ENCODE measurements at places on chromosomes 13 and 19.

- no peak for DNase-seq
These were observed 7.1 kb downstream of the ARHGAP45 start for GRCh38 chr19:1073956-1074517.

DNA sequence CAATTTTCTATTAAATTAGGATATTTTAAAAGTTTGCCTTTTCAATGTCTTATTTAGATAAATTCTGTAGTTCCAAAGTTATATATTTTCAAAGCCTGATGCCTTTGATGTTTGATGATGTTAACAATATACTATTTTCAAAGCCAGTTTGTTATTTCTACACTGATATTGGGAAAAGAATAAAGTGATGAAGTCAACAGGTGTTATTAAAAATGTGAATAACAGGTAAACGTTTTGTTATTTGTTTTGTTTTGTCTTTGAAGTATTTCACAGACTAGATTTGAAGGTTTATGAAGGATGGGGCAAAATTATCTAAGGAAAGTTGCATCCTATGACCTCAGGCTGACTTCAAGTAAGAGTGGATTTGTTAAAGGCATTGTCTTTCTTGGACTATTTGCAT, 33.1 kb upstream of the ZNF420 start:
- DNase-seq: no peak

DNA sequence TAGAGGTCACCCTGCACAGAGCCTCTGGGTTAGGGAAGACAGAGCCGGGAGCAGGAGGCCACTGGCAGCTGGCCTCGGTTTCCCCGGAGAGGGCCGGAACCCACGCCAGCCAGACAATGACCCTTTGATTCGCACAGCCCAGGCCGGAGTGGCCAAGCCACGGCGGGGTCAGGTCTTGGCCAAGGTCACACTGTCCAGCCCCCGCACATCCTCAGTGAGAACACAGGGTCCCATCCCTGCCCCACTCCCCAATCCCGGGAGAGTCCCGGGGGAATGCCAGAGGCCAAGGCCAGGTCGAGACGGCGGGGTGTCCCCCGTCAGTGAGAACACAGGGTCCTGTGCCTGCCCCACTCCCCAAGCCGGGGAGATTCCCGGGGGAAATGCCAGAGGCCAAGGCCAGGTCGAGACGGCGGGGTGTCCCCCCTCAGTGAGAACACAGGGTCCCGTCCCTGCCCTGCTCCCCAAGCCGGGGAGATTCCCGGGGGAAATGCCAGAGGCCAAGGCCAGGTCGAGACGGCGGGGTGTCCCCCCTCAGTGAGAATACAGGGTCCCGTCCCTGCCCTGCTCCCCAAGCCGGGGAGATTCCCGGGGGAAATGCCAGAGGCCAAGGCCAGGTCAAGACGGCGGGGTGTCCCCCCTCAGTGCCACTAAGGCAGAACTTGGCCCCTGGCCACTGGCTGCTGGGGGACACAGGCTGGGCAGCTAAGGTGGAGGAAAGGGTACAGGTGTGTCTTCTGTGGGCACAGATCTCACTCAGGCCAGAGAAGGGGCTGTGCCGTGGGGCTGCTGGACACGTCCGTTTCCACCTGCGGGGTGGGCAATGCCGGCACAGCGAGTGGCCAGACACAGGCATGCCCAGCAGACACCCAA, 1.7 kb upstream of the FSTL3 start:
- DNase-seq: no peak

DNA sequence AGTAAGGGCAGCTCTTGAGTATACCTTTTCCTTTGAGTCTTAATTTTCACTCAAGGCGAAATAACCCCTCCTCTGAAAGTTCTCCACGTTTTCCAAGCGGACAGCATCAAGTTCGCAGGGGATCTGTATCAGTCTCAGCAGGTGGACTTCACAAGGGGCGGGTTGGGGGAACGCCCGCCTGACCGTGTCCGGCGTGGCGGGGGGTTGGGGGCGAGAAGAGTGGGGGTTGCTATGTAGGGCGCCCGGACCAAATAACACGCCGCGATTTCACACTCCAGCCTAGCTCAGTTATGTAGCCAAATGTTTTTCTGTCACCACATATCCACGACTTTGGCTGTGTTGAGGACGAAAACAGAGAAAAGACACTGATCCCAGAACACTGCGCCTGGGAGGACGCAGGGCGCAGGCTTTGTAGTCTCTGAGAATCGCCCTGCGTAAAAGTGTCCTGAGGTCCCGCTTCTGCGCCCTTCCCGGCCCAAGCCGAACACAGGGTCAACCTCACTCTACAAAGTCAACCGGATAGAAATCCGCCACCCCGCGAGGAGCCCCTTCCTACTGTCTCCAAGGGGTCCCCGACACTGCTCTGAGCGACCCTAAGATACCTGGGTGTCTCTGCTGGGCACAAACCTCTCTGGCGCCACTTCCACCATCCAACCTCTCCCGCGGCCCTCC, 524 bp downstream of the RUBCNL start:
- no peak for DNase-seq

DNA sequence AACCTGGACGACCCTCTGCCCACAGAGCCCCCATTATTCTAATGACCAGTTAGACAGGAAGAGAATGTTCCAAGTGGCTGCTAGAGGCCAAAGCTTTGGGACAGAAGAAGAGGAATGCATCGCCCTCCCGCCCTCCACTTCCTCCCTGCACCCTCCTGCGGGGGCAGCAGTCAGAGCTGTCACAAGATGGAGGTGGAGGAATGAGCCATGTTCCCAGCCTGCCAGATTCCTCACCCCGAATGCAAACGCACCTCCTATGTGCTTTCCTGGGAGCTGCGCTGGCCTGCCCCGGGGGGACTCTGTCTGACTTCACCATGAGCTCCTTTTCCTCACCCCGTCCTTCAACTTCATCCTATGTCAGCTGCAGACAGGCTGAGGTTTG, 1.7 kb downstream of the YJEFN3 start:
- no peak for DNase-seq

- DNase-seq: peak; percentile 65
These were observed 41.8 kb upstream of the PNMA8B start for GRCh38 chr19:46537136-46538097.

DNA sequence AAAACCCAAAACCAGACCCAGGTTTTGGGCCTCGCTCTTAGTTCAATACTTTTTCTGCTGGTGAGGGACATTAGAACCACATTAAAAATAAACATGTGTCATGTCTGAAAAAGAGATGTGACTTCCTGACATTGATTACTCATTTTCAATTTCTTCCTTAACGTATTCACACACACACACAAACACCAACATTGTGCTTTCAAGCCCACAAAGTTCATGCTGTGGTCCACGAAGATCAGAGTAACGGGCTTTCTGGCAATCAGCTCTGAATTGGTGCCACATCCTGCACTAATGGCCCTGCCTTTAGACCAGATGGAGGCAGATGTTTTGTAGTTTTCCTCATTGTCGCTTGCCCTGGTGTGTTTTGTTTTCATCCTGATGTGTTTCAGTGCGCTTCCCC, 47.9 kb upstream of the POMP start:
- no peak for DNase-seq

DNA sequence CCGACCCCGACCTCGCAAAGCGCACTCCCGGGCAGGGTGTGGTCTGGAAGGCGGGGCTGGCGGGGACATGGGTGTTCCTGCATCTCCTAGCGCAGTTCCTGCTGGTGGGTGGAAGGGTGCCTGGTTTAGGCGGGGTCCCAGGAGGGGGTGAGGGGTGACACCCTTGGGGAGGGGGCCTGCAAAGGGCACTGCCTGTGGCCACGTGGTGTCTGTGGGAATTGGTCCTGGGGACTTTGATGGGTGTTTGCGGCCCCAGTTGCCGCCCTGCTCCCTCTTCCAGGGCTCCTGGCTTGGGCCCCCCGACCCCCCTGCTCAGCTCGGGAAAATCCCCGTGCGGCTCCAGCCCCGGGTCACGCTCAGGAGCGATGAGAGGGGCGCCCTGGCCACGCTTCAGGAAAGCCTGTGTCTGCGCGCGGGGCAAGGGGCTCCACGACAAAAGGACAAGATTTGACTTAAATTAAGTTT, 19.1 kb downstream of the WTIP start:
- peak; percentile 26 for DNase-seq

GRCh38 chr19:45772130-45772840, 3.2 kb upstream of the SIX5 start:
- DNase-seq: no peak

Data from memory B cell (primary cell).